Small intestine (tissue), 16 donors: ENCODE measurements at places on chromosomes 16 and 17.
A peak's percentile ranks its signal among the peaks of the same experiment; 100 is the strongest.

- H3K4me1 ChIP-seq = no peaks in the 10 kb centered on the region
- no peak overlapping the region for H3K27ac ChIP-seq
- no peak overlapping the region for H3K4me3 ChIP-seq
- no peaks in the 10 kb centered on the region for H3K36me3 ChIP-seq
- peaks cover 2% of the 10 kb centered on the region for H3K27me3 ChIP-seq
- no peak for DNase-seq
These were observed 263.5 kb downstream of the ENGASE start for GRCh38 chr17:79338152-79338551.

- H3K4me3 ChIP-seq = no peak overlapping the region
- no peak for DNase-seq
- H3K4me1 ChIP-seq = peaks cover 3% of the 10 kb centered on the region
- H3K36me3 ChIP-seq = peaks cover 2% of the 10 kb centered on the region
- no peak overlapping the region for H3K27ac ChIP-seq
- no peaks in the 10 kb centered on the region for H3K27me3 ChIP-seq
These were observed 77.5 kb downstream of the PLXDC1 start for GRCh38 chr17:39073916-39074315.

DNA sequence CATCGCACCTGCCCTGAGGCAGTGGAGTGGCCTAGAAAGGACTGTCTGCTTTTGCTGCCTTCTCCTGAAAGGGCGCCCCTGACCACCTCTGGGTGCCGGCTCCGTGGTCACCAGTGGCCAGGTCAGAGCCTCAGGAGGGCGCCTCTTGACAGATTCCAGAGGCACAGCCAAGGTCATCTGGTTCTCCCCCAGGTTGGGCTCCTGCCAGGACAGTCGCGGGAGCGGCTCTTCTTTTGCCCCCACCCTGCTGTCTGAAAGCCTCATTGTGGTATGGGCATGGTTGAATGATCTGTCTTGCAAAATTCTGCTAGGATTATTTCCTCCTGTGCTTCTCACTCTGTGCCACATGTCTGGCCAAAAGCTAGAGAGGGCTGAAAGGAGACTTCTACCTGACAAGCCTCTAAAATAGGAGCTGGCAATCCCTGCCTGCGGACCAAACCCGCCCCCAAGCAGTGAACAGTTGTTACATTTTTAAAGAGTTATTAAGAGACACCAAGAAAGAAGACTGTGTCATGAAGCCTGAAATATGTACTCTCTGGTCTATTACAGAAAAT is 82.8 kb downstream of the SNX29 start:
- H3K27me3 ChIP-seq = no peaks in the 10 kb centered on the region
- no peaks in the 10 kb centered on the region for H3K4me1 ChIP-seq
- no peak for DNase-seq
- no peak overlapping the region for H3K27ac ChIP-seq

DNA sequence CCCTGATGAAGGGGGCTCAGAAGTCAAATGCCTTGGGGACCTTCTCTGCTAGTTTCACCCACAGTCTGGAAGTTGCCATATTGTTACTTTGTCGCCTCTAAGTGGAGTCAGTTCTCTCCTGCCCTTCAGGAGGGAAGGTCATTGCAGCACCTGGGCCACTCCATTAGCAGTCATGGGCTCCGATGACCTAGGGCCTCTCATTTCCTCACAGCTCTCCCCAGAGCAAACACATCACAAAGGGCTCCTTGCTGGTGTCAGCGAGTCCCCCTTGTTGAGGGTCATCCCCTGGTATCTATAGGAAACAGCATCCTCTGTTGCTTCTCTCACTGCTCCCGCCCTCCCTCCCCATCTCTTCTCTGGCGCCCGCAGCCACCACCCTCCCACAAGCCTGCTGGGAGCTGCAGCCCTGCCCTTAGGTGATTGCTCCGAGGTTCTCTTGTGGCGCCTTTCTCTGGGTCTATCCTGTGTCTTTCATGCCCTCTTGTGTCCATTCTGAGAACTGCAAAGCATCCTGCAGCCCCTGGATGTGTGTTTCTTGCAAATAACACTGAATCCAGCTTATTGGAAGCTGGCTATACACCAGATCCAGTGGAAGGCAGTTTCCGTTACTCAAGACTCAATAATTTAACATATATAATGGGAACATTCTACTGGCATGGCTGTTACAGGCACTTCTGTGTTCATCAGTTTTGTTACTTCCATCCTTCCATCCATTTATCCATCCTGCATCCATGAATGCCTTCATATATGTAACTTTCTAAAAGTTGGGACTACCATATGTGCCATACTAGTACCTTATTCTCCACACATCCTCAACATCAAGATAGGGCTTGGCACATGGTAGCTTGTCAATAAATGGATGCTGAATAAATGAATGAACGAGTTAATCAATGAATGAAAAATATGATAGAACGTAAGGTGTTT is 21.2 kb downstream of the PDILT start:
- H3K27ac ChIP-seq = no peak overlapping the region
- H3K27me3 ChIP-seq = no peaks in the 10 kb centered on the region
- peaks cover 5% of the 10 kb centered on the region for H3K4me1 ChIP-seq
- peak; percentile 74 for DNase-seq

- no peaks in the 10 kb centered on the region for H3K27me3 ChIP-seq
- H3K4me1 ChIP-seq = peaks cover 6% of the 10 kb centered on the region
- H3K36me3 ChIP-seq = peaks cover 37% of the 10 kb centered on the region
- H3K27ac ChIP-seq = peak overlapping the region; percentile 69
- peak; percentile 97 for DNase-seq
- peak overlapping the region; percentile 23 for H3K4me3 ChIP-seq
These were observed 79.2 kb upstream of the LGALS9 start for GRCh38 chr17:27551701-27552248.

- DNase-seq = no peak
- H3K4me3 ChIP-seq = no peak overlapping the region
- no peaks in the 10 kb centered on the region for H3K4me1 ChIP-seq
- H3K27me3 ChIP-seq = no peaks in the 10 kb centered on the region
- no peak overlapping the region for H3K27ac ChIP-seq
These were observed 7.8 kb downstream of the MPG start for GRCh38 chr16:85865-86264.
